ENCODE measurements at places on chromosomes 16 and 17.

DNA sequence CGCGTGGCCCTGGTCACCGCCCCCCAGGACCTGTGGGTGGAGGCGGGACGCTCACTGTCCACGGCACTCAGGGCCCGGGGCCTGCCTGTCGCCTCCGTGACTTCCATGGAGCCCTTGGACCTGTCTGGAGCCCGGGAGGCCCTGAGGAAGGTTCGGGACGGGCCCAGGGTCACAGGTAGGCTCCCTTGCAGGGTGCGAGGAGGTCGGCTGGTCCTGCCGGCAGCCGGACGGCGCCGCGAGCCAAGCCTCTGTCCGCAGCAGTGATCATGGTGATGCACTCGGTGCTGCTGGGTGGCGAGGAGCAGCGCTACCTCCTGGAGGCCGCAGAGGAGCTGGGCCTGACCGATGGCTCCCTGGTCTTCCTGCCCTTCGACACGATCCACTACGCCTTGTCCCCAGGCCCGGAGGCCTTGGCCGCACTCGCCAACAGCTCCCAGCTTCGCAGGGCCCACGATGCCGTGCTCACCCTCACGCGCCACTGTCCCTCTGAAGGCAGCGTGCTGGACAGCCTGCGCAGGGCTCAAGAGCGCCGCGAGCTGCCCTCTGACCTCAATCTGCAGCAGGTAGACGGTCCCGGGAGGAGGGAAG is 1.3 kb downstream of the GUCY2D start:
- no peak for DNase-seq

DNA sequence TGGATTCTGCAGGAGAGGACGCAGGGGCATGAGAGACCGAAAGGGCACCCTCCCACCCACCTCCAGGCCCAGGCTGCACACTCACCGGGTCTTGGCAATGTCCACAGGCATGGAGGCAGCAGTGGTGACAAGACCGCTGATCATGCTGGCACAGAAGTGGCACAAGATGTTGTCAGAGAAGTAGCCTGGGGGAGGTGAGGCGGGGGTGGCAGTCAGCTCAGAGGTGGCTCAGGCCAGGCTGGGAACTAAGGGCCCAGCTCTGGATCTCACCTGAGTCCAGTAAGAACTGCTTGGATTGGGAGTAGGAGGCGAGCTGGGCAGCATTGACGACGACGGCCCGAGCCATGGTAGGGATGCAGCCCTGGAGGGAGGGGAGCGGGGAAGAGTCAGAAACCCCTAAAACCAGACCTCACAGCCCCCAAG is 1.8 kb downstream of the SLC25A11 start:
- no peak for DNase-seq

DNA sequence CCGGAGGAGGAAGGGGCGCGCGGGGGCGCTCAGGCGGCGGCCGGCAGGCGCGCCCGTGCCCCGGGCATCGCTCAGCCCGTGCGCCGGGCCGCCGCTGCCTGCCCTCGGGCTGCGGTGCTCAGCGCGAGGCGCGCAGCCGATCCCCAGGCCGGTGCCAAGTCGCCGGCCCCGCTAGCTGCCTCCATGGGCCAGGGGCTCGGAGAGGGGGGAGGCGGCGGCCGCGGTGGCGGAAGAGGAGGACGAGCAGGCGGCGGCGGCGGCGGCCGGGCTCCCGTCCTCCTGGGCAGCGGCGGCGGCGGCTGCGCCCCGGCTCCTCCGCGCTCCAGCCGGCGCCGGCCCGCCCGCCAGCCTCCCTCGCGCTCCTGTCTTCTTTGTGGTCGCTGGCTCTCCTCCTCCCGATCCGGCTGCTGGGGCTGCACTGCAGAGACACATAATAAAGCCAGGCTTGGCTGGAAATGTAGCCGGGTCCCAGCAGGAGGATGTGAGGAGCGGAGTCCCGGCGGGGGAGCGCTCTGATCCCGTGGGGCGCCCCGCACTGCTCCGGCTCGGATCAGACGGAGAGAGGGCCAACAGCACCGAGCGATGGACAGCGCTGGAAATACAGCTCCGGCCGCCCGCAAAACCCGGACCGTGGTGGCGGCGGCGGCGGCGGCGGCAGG is 889 bp upstream of the ZNF423 start:
- peak; percentile 82 for DNase-seq

- DNase-seq = no peak
Observed at GRCh38 chr16:80330803-80331202, 210.0 kb upstream of the DYNLRB2 start.

- no peak for DNase-seq
Observed at GRCh38 chr16:86566966-86567700, 504 bp downstream of the FOXC2 start.

DNA sequence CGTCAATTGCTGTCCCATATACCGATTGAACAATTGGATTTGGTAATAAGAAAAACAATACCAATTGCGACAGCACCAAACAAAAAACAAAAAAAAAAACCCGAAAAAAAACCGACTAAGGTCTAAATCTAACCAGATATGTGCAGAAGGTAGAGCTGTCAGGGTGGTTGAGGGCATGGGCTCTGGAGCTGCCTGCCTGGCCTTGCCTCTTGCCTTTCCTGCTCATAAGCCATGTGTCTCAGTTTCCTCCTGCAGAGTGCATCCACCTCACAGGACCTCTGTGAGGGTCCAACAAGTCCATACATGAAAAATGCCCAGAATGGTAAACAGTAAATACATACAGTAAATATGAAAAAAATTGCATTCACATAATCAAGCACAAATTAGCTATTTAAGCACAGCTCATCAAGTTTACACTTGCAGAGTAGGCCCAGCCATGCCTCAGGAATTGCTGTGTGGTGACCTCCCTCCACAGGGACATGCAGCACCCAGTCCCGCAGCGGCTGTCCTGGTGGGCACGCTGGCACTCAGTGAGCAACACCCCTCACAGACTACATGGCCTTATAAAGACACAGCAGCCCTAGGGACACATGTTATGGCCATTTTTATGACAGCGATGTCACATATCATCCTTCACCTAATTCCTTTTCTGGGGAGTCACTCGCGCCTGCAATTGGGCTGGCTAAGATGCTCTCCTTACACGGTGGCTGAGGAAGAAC is 17.9 kb downstream of the TBC1D28 start:
- DNase-seq = no peak

DNA sequence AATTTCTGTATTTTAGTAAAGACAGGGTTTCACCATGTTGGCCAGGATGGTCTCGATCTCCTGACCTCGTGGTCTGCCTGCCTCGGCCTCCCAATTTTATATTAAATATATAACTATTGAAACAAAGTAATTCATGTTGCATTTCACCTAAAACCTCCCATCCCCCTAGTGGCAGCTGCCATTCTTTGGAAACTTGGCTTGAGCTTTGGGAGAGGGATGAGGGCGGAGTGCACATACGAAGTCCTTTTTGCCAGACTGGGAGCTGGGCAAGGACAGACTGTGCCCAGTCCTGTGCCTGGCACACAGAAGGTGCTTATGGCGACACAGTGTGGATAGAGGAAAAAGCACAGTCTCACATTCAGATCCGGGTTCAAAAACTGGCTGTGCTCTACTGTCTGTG is 83.8 kb downstream of the NETO2 start:
- no peak for DNase-seq

DNA sequence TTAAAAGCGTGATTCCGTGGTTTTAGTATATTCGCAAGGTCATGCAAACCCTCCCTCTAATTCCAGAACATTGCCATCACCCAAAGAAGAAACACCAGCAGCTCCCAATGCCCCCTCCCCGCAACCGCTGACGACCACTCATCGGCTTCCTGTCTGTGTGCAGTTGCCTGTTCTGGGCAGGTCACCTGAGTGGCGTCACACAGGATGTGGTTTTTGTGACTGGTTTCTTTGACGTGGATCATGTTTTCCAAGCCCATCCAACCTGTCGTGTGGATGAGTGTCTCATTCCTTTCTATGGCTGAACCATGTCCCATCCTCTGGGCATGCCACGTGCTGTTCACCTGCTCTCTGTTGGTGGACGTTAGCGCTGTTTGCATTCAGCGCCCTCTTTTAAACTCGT is 8.2 kb upstream of the ATP2C2 start:
- no peak for DNase-seq

GRCh38 chr17:50412188-50412732 is 13.8 kb upstream of the ACSF2 start:
- DNase-seq = no peak

DNA sequence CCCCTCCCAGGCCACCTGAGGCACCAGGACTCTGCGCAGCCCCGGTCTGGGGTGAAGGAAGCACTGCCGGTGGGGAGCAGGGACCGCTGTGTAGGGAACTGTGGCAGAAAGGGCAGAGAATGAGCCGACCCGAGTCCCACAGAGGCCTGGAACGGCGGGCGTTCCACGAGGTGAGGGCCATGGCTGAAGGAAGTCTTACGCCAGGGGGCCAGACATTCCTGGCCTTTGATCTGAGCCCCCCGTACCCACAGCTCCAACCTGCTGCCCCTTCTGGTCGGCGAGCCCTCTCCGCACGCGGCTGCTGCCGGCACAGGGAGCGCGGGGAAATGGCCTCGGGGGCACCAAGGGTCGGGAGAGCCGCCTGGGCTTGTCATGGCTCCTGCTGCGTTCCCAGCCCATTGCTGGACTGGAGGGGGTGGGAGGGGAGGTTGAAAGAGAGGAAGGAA is 1.4 kb upstream of the WNT3 start:
- no peak for DNase-seq

- DNase-seq = no peak
Observed at GRCh38 chr16:75695708-75696107, 5.6 kb downstream of the DUXB start.

GRCh38 chr17:80133626-80133970 is 13.3 kb downstream of the EIF4A3 start:
- DNase-seq = no peak

DNA sequence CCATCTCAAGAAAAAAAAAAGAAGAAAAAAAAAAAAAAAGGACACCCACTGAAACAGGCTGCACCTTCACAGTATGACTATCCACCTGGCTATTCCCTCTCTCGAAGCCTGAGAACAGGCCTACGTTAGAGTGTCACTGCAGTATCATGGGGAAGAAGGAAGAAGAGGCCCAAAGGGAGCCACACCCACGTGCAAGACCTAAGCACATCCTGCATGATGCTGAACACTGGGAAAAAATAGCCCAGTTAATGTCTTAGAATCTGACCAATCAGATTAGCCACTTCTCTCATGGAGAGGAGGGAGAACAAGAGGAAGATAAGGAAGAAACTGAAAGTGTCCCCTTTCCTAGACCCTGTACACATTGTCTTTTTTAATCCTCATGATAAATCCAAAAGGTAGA is 19.5 kb upstream of the MED13 start:
- no peak for DNase-seq

DNA sequence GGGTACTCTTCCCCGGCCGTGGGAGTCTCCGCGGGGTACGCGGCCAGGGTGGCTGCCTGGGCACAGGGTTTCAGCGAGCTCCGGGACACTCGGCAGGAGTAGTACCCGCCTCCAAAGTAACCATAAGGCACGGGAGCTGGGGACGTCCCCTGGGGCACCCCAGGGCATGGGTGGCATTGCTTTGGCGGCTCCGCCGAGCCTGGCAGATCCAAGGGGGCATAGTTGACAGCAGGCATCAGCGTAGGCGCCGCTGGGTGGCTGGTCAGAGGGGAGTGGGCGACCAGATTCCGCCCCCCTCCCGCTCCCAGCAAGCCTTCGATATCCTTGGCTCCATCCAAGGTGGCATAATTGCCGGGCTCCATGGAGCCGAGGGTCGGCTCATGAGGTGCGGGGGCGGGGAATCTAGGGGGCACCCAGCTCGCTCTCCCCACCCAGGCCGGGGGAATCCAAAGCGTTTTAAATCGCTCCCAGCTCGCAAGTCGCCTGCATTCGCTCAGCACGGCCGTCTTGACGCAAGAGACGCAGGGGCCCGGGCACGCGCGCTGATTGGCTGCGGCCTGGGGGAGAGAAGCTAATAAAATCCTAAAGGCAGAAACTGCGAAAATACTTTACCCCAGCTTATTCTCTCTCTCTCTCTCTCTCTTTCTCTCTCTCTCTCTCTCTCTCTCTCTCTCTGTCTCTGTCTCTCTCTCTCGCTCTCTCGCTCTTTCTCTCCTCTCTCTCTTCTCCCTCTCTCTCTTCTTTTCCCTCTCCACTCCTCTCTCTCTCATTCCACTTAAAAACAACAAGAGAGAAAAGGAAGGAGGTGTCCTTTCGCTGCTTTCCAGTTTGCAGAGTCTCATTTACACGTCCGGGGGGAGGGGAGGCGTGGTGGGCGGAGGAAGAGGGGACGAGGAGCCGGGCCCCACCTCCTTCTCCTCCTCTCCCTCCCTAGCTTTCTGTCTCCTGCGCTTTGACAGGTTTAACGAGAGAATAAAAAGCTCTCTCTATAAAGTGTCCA is at the start of gene HOXB13:
TSS of gene HOXB13 (minus strand) at position 519 of the 1,000 bp plus-strand sequence. CDS start at position 362, 157 bp downstream.
- peak; percentile 92 for DNase-seq

DNA sequence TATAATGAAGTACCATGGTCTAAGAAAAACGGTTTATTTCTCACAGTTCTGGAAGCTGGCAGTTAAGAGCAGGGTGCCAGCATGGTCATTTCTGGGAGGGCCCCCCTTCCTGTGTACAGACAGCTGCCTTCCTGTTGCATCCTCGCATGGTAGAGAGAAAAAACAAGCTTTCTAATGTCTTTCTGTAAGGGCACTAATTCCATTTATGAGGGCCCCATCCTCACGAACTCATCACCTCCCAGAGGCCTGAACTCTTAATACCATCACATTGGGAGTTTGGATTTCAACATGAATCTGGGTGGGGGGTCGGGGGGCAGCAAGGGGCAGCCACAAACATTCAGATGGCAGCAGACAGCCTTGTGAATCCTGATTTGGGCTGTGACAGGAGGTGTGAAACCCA is 149.7 kb downstream of the CCDC182 start:
- DNase-seq = no peak

DNA sequence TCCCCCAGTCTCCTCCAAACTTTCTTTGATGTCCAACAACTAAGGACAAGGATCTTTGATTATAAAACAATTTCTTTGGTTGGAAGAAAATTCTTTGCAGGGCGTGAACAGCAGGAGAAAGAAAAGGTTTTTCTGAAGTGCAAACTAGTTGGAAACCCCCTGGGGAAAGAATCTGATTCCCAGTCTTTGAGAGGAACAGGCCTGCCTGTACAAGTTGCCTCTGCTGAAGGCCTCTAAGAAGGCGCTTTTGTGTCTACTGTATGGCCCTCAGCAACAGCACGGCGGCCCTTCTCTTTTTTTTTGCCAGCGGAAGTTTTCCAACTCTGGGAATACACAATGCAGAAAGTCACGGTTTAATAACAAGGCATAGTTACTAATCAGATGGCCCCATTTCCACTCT is 14.0 kb downstream of the RNF43 start:
- peak; percentile 70 for DNase-seq

DNA sequence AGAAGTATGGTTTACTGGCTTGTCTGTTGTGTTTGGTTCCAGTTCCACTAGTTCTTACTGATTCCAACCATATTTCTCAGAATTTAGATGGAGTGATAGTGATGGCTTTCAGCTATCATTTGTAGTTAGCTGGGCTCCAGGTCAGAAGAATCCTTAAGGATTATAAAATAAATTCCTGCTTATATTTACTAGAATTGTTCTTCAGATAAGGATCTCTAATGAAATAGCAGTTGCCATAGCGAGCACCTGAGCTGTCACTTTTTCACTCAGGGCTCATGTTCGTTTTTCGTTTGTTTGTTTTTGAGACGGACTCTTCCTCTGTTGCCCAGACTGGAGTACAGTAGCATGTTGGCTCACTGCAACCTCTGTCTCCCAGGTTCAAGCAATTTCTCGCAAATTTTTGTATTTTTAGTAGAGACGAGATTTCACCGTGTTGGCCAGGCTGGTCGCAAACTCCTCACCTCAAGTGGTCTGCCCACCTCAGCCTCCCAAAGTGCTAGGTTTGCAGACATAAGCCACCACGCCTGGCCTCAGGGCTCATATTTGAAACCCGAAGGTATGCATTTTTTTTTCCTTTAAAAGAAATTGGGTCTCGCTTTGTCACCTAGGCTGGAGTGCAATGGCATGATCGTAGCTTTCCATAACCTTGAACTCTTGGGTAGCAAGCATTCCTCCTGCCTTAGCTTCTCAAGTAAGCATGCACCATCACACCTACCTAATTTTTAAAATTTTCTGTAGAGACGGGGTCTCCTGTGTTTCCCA is 42.9 kb downstream of the PAFAH1B1 start:
- DNase-seq = no peak
